ENCODE measurements at places on chromosomes 4 and X.

GRCh38 chr4:145295547-145295946, 115.2 kb upstream of the OTUD4 start:
- DNase-seq: no peak

- DNase-seq: no peak
Measured at GRCh38 chrX:153984351-153985178, 12.0 kb downstream of the TMEM187 start.

DNA sequence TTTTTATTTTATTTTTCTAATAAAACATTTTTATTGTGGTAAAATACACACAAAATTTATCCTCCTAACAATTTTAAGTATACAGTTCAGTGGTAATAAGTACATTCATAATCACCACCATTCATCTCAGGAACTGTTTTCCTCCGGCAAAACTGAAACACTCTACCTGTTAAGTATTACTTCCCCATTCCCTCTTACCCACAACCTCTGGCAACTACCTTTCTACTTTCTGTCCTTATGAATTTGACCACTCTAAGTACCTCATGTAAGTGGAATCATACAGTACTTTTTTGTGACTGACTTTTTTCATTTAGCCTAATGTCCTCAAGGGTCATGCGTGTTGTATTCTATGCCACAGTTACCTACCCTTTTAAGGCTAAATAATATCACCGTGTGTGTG, 21.1 kb upstream of the HSFX4 start:
- no peak for DNase-seq

DNA sequence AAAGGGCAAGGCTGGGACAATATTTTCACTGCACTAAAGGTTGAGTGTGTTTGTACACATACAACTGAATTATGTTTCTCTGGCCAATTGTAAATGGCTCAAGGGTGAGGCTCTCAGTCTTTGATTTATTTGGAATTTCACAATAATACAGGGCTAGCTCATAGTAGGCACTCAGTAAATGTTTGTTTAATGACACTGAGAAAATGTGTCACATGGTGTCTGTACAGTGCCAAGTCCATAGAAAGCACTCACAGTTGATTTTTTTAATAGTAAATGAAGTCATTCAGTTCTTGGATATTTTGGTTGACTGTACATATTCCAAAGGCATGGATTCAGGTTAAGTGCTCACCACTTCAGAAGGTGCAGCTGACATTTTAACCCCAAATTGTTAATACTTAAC, 176.4 kb downstream of the IL1RAPL2 start:
- no peak for DNase-seq

GRCh38 chrX:12580548-12580947, 210.7 kb upstream of the PRPS2 start:
- DNase-seq: no peak

- DNase-seq: no peak
Measured at GRCh38 chrX:15525664-15526416, 25.2 kb downstream of the BMX start.

GRCh38 chrX:2401201-2401589, 99.6 kb downstream of the DHRSX start:
- DNase-seq: no peak

GRCh38 chr4:36283912-36284465, 2.6 kb downstream of the DTHD1 start:
- DNase-seq: no peak

All from HS-27A (cell line).